ENCODE measurements at places on chromosomes 6 and 20.

- DNase-seq, result no peak
These were observed 137.7 kb downstream of the LRRC1 start for GRCh38 chr6:53932516-53932915.

- no peak for DNase-seq
These were observed 512.8 kb upstream of the JARID2 start for GRCh38 chr6:14732844-14733757.

GRCh38 chr6:163646133-163646532 is 231.6 kb downstream of the QKI start:
- DNase-seq, result no peak

- DNase-seq, result no peak
These were observed 138.9 kb upstream of the NUP153 start for GRCh38 chr6:17845598-17845997.

GRCh38 chr6:90026216-90026615 is 131.9 kb downstream of the GJA10 start:
- DNase-seq, result no peak

GRCh38 chr6:4531406-4531805 is 244.8 kb upstream of the CDYL start:
- DNase-seq, result no peak
